ENCODE measurements at places on chromosomes 11 and 22.
A peak's percentile ranks its signal among the peaks of the same experiment; 100 is the strongest.

DNA sequence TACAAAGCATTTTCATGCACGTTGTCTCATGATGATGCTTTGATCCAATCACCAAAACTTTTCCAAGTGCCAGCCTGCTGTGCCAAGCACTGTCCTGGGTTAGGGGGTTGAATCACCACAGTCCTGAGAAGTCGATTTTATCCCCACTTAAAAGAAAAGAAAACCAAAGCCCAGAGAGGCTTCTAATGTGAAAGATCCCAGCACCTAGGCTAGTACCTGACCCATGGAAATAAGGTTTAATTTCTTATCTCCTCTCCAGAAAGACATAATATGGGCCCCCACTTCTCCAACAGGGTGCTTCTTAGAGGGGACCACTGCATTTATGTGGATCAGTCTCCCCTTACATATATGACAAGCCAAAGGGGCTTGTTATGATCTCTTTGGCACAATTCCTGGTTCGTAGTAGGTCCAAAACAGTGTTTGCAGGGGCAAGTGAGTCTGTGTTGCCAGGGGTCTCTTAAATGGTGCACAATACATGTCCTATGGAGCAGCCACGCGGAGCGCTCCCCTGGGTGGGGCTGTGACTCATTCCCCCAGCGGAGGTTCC is 1.9 kb upstream of the BCL9L start:
- no peak for DNase-seq
- peak overlapping the region; percentile 82 for H3K4me3 ChIP-seq
- peak overlapping the region; percentile 98 for H3K27ac ChIP-seq
- H3K36me3 ChIP-seq = no peaks in the 10 kb centered on the region
- no peaks in the 10 kb centered on the region for H3K27me3 ChIP-seq
- H3K4me1 ChIP-seq = peaks cover 51% of the 10 kb centered on the region

- no peaks in the 10 kb centered on the region for H3K4me1 ChIP-seq
- no peak for DNase-seq
- H3K36me3 ChIP-seq = no peaks in the 10 kb centered on the region
- no peak overlapping the region for H3K27ac ChIP-seq
Measured at GRCh38 chr11:91104237-91104636, 881.4 kb upstream of the CHORDC1 start.

GRCh38 chr11:20157728-20158127 is 2.5 kb downstream of the DBX1 start:
- no peak overlapping the region for H3K27ac ChIP-seq
- no peak overlapping the region for H3K4me3 ChIP-seq
- H3K27me3 ChIP-seq = peaks cover 51% of the 10 kb centered on the region
- no peak for DNase-seq
- H3K4me1 ChIP-seq = no peaks in the 10 kb centered on the region

GRCh38 chr11:95229993-95230809 is 801 bp downstream of the SESN3 start:
- H3K4me1 ChIP-seq = peaks cover 9% of the 10 kb centered on the region
- no peaks in the 10 kb centered on the region for H3K36me3 ChIP-seq
- H3K27ac ChIP-seq = peak overlapping the region; percentile 84
- H3K4me3 ChIP-seq = peak overlapping the region; percentile 91
- no peaks in the 10 kb centered on the region for H3K27me3 ChIP-seq

DNA sequence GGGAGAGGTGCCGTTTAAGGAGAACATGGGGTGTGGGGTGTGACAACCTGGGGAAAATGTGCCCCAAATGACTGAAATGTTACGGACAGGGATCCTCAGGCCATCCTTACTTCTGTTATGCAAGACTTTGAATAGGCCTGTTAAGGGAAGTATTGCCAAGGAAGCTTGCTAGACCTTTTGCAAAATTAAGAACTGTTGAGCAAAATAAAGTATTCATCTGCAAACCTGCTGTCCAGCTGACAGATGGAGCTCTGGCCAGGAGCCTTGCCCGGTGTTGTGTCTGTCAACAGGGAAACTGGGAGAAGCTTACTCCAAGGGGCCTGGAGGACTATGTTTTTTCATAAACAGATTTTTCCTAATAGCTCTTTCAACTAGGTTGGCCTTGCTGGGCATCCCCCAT is 48.0 kb downstream of the FAT3 start:
- H3K4me1 ChIP-seq = no peaks in the 10 kb centered on the region
- H3K27ac ChIP-seq = no peak overlapping the region
- no peaks in the 10 kb centered on the region for H3K27me3 ChIP-seq
- no peak for DNase-seq

DNA sequence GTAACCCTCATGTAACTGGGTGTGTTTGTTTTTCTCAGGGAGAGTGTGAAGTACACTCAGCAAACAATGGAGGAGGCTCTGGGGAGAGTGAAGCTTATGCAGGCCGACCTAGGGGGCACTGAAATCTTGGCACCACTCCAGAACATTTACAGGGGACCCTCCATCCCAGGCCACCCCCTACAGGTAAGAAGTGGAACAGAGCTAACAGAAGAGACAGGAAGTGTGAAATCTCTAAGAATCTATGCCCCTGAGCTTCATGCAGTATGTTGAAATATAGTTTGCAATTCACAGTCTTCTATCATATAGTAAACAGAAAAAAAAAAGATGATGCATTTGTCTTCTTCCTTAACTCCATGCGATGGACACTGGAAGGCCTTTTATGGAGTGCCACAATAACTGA is 8.4 kb downstream of the VWA5A start:
- no peak for DNase-seq
- H3K4me3 ChIP-seq = no peak overlapping the region
- no peaks in the 10 kb centered on the region for H3K4me1 ChIP-seq

DNA sequence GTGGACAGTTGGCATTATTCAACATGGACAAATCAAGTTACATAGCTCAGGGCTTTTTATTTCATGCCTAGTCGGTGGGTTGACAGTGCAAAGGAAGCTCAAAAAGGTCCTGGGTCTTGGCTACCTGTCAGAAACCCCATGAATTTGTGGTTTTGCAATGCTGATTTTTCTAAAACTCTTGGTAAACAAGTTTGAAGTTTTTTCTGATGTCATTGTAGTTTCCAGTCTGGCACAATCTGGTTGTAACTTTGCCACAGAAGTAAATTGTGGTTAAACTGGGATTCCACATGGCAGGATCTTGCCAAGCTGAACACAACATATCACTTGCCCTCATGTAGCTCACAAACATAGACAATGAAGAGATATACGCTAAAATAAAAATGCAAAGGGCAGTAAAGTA is 100.8 kb downstream of the EHF start:
- no peaks in the 10 kb centered on the region for H3K36me3 ChIP-seq
- H3K4me3 ChIP-seq = no peak overlapping the region
- DNase-seq = no peak
- H3K27me3 ChIP-seq = no peaks in the 10 kb centered on the region
- H3K4me1 ChIP-seq = no peaks in the 10 kb centered on the region

DNA sequence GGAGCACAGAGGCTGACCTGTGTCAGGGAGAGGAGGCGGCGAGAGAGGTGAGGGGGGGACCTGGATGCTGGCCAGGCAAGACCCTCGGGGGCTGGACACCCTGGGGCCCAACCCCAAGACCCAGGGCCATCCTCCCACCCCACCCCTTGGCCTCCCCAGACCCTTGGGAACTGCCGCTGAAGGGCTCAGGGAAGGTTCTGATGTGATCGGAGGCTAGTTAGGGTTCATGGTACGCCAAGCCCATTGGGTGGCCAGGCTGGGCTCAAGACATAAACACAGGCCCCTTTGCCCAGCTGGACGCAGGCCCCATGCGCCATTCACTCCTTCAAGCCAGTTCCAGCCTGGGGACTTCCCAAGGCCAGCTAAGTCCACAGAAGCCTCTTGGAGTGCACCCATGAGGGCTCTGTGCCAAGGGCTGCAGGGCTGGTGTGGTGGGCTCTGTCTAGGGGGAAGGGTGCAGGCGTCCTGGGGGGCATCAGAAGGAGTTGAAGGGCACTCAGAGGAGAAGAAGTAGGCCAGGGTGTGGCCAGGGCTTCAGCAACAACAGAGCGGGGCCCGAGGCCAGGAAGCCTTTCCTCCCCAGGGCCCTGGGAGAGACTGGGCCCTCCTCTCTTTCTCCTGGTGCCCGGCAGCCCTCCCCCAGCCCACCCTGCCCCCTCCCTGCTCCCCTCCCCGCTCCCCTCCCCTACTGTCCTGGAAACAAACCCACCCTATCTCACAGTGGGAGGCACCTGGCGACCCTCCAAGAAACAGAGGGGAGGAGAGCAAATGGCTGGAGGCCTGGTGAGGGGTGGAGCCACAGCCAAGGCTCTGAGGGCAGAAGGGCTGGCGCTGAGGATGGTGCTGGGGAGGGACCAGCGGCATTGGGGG is 12.9 kb downstream of the TSPAN32 start:
- no peaks in the 10 kb centered on the region for H3K27me3 ChIP-seq
- no peak overlapping the region for H3K4me3 ChIP-seq
- peak overlapping the region; percentile 92 for H3K27ac ChIP-seq
- H3K4me1 ChIP-seq = no peaks in the 10 kb centered on the region
- no peaks in the 10 kb centered on the region for H3K36me3 ChIP-seq
- DNase-seq = peak; percentile 90

GRCh38 chr22:19442166-19442565 is 5.3 kb downstream of the C22orf39 start:
- H3K4me3 ChIP-seq = no peak overlapping the region
- H3K4me1 ChIP-seq = peaks cover 27% of the 10 kb centered on the region
- DNase-seq = no peak
- peaks cover 15% of the 10 kb centered on the region for H3K36me3 ChIP-seq
- H3K27me3 ChIP-seq = no peaks in the 10 kb centered on the region

GRCh38 chr11:27116684-27117083 is 76.1 kb downstream of the BBOX1 start:
- H3K27ac ChIP-seq = no peak overlapping the region
- H3K27me3 ChIP-seq = no peaks in the 10 kb centered on the region
- H3K4me1 ChIP-seq = no peaks in the 10 kb centered on the region
- H3K4me3 ChIP-seq = no peak overlapping the region
- no peak for DNase-seq
- H3K36me3 ChIP-seq = no peaks in the 10 kb centered on the region

GRCh38 chr11:112394304-112394703 is 133.6 kb upstream of the PLET1 start:
- no peaks in the 10 kb centered on the region for H3K27me3 ChIP-seq
- no peak overlapping the region for H3K27ac ChIP-seq
- no peaks in the 10 kb centered on the region for H3K36me3 ChIP-seq
- H3K4me3 ChIP-seq = no peak overlapping the region
- no peaks in the 10 kb centered on the region for H3K4me1 ChIP-seq

DNA sequence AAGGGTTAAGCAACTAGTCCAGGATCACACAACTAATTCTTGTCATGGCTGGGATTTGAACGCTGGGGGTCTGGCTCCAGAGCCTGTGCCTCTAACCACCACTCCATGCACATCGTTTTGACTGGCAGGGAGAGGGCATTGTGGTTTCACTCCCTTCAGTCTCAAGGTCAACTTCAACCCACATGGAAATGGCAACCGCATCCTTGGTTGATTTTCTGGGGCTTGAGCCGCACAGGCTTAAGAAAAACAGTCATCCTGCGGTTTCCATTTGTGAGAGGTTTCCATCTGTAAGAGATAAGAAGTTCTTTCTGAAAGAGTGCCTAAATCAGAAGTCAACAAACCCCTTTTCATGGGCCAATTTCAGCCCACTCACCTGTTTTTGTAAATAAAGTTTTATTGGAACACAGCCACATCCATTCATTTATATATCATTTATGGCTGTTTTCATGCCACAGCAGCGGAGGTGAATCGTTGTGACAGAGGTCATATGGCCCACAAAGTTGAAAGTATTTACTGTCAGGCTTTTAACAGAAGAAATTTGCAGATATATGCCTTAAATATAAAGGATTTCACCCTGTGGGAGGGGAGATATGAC is 65.7 kb downstream of the SGSM1 start:
- H3K27me3 ChIP-seq = no peaks in the 10 kb centered on the region
- H3K4me3 ChIP-seq = no peak overlapping the region
- DNase-seq = no peak
- H3K4me1 ChIP-seq = peaks cover 12% of the 10 kb centered on the region
- no peak overlapping the region for H3K27ac ChIP-seq

DNA sequence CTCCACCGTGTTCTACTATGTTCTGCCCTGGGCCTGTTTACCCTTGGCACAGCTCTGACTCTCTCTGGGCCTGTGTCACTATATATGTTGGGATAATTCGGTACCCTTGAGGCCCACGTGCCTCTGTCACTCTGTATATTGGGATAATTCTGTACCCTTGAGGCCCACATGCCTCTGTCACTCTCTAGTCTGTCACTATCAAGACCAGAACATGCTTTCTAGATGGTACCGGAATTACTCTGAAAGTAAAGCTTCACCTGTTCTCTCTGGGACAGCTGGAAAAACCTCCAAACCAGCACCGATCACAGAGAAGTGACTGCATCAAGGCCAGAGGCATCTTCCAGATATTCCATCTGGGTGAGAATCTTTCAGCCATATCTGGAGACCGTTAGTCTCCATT is 9.3 kb upstream of the FCHSD2 start:
- no peak overlapping the region for H3K4me3 ChIP-seq
- no peak for DNase-seq
- peaks cover 71% of the 10 kb centered on the region for H3K4me1 ChIP-seq
- H3K36me3 ChIP-seq = no peaks in the 10 kb centered on the region

- H3K4me1 ChIP-seq = no peaks in the 10 kb centered on the region
- H3K27ac ChIP-seq = no peak overlapping the region
- no peaks in the 10 kb centered on the region for H3K36me3 ChIP-seq
Measured at GRCh38 chr22:38952281-38952993, 5.0 kb upstream of the APOBEC3A start.

- no peak overlapping the region for H3K27ac ChIP-seq
- no peak for DNase-seq
- no peaks in the 10 kb centered on the region for H3K4me1 ChIP-seq
- no peaks in the 10 kb centered on the region for H3K36me3 ChIP-seq
- no peaks in the 10 kb centered on the region for H3K27me3 ChIP-seq
Measured at GRCh38 chr22:37744589-37744988, 47.7 kb downstream of the TRIOBP start.

DNA sequence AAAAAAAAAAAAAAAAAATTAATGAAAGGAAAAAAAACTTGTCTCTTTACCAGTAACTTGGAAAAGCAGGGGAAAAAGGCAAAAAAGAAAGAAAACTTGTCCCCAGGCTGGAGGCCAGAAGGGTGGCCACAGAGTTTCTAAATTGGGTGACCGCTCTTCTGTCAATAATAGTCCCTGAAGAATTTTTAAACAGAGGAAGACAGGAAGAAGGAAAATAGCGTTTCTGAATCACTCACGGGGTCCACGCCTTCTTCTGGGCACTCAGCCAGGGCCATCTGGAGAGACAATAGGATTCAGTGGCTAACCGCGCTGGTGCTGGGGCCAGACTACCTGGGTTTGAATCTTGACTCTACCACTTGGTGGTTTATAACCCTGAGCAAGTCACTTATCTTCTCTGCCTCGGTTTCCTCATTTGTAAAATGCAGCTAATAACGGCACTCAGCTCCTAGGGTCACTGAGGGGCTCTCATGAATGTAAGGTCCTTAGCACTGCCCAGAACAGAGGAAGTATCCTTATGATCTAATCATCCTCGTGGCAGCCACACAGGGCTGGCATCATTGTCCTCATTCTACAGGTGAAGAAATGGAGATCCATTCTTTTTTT is 7.0 kb downstream of the C11orf86 start:
- no peak overlapping the region for H3K27ac ChIP-seq
- no peaks in the 10 kb centered on the region for H3K36me3 ChIP-seq
- no peaks in the 10 kb centered on the region for H3K4me1 ChIP-seq
- no peaks in the 10 kb centered on the region for H3K27me3 ChIP-seq

GRCh38 chr22:20843501-20843900 is 15.1 kb downstream of the PI4KA start:
- no peak for DNase-seq
- H3K4me1 ChIP-seq = peaks cover 18% of the 10 kb centered on the region
- no peaks in the 10 kb centered on the region for H3K27me3 ChIP-seq
- H3K27ac ChIP-seq = no peak overlapping the region
- no peaks in the 10 kb centered on the region for H3K36me3 ChIP-seq
